ENCODE measurements at places on chromosomes 11 and 22.
A peak's percentile ranks its signal among the peaks of the same experiment; 100 is the strongest.

DNA sequence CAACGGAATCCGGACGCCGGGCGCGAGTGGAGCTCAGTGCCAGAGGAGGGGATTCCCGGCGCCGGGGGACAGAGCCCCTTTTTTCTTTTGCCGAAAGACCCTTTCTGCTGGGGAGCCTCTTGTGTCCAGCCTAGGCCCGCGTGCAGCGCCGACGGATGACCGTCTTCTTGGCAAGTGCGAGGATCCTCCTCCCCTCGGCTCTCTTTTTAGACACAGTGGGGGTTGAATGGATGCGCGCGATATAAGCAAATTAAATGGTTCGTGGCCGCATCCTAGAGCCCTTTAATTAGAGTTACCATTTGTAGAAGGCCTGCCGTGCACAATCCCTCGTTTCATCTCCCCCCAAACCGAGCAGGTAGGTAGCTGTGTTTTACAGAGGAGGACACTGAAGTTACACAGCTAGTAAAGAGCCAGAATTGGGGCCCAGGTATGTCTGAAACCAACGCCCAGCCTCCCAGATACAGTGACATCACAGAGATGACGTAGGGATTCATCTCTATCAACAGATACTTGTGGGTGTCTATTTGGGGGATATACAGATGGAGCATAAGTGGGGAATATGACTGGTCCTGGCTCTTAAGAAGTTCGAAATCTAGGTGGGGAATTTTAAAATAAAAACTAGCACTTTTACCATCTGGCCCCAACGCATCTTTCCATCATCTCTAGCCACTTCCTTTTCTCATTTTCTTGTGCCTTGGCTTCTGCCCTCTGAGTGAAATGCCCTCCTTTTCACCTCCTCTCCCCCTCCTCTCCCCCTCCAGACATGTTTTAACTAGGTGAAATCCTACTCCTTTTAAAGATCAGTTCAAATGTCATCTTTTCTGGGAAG lies 875 bp downstream of the TCP11L1 start:
- peak; percentile 18 for DNase-seq

DNA sequence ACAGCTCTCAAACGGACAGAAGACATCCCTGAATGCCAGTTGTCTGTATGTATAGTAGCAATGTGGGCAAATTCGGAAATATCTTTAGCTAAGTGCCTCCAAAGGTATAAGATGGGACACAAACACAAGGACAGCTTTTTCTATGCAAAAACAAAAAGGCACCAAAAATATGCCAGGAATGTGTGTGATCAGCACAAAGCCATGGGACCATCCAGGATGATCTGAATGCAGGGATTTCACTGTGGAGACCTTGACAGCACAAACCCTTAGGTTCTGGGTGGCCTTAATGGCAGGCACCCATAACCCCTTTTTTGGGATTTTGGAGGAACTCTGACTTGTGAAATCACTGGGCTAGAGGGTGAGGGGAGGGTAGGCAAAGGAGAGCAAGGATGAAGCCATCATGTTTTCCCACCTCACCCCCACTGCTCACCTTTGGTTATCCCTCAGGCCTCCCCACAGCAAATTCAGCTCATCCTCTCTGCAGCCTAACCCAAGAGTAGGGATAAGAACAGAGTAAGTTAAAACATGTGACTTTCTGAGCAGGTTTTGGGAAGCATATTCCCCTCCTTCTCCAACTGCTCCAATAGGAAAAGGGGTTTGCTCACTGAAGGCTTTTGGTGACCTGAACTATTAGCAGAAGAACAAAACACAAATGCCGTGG lies 154.6 kb downstream of the SNX19 start:
- no peak for DNase-seq

DNA sequence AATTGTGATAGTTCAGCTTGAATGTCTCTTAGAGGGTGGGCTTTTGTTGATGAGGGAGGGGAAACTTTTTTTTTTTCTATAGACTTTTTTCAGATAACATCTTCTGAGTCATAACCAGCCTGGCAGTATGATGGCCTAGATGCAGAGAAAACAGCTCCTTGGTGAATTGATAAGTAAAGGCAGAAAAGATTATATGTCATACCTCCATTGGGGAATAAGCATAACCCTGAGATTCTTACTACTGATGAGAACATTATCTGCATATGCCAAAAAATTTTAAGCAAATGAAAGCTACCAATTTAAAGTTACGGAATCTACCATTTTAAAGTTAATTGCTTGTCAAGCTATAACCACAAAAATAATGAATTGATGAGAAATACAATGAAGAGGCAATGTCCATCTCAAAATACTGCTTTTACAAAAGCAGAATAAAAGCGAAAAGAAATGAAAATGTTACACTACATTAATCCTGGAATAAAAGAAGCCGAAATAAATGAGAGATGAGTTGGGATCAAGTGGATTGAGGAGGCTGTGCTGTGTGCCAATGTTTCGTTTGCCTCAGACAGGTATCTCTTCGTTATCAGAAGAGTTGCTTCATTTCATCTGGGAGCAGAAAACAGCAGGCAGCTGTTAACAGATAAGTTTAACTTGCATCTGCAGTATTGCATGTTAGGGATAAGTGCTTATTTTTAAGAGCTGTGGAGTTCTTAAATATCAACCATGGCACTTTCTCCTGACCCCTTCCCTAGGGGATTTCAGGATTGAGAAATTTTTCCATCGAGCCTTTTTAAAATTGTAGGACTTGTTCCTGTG lies 3.9 kb downstream of the MALAT1 start:
- no peak for DNase-seq

- no peak for DNase-seq
These were observed 131.1 kb downstream of the RASSF10 start for GRCh38 chr11:13140028-13140870.
